ENCODE measurements at places on chromosomes 12 and 14.
A peak's percentile ranks its signal among the peaks of the same experiment; 100 is the strongest.

DNA sequence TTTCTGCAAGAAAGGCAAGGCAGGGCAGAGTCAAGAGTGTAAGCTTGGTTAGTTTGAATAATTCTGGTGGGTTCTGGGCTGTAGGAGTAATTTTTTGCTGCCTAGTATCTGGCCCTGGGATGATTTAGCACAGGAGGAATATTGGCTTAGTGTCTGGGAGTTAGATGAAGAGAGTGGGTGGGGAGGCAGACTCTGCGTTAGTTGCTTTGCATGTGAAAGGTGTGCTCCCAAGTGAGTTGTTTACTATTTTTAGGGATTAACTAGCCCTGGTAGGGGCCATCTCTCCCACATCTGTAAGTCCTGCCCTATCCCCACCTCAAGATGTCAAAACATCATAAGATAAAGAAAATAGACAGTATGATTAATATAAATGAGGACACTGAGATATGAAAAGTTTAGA, 249.7 kb downstream of the LRIG3 start:
- no peak for DNase-seq

DNA sequence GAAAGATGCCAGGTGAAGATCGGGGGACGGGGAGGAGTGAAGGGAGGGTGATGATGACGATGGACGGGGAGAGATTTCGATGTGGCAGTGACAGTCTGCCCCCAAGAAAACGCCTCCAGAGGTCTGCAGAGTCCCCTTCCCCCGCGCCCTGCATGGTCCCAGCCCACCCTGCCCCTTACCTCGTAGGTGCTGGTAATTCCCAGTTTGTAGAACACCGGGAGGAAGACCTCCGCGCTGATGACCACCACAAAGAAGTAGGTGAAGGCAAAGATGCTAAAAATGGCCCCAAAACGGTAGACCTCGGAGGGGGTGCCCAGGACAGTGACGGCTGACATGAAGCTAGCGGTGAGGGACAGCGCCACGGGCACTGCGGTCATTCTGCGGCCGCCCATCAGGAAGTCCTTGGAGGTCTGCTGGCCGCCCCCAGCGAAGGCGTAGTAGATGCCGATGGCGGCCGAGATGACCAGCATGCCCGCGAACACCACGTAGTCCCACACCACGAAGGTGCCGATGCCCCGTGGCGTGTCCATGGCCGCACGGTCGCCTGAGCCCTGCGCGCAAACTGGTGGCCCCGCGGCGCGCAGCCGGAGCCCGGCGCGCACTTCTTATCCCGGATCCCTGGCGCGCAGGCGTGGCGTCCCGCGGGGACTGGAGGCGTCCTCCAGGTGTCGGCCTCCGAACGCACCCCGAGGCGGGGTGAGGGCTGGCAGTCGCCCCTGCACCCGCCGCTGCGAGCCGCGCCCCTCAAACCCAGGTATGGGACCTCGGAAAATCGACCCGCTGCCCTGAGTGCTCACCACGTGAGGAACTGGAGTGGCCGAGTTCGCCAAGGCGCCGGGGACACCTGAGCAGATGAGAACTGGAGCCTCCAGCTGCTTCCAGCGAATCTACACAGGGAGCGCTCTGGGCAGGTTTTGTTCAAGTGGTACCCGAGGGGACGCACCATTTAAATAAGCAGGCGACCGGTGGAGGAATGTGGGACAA, at the start of gene SLC5A8:
Gene SLC5A8 (minus strand): TSS at position 920 of the 984 bp plus-strand sequence. CDS start 390 bp downstream, at position 530.
- DNase-seq: peak; percentile 10

DNA sequence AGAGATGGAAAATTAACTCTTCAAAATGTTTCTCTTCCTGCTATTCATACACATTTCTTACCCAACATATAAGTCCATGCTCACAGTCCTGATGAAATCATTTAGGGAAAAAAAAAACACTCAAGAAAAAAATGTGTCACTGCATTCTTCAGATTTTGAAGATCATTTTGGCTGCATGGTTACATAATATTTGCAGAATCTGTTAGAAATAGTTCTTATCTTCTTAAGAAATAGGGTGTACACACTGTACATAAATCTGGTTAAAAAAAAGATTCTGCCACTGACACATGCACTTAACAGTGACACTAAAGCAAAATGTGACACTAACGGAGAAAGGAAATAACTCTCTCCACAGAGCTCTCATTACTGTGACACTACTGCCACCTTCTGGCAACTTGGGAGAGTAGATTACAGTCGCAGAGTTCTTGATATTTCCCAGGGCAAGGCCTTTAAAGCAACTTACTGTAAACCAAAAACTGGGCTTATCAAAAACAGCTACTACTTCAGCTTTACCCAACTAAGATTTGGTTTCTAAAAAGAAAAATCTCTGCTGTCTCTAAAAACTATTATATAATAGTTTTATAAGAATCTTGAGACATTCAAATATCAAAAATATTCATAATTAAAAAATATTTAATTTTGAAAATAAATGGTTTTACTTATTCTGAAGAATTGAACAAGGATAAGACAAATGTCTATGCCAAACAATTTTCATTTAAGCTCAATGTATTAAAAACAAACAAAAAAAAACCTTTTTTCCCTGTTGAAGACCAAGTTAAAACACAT, 65.0 kb downstream of the SETD3 start:
- peak; percentile 85 for DNase-seq

- no peak for DNase-seq
Observed at GRCh38 chr12:115993737-115994136, 283.8 kb downstream of the MED13L start.

DNA sequence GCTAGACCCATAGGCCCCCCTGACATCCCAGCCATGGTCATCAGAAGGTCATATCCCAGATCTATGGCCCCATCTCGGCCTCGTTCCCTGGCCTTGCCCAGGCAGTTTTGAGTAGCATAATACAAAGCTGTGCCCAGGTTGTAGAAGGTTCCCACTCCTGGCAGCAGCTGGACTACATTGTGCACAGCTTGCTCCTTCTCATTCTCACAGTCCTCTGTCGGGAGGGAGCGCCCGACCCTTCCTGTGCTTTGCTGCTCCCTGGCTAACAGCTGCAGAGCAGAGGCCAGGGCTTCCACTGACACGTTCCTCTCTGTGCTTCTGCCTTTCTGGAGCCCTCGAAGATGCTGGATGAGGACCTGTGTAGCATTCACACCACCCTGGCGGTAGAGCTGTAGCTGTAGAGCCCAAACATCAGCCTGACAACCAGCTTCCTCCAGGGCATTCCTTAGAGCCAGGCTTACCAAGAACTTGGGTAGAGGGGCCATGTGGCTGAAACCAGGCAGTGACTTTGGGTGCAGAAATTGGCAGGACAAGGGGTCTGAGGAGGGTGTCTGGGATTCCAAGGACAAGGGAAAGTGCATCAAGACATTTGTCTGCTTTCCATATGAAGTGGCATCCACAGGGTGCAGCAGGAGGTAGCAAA, 1.0 kb downstream of the APOF start:
- no peak for DNase-seq

- no peak for DNase-seq
Observed at GRCh38 chr12:109881752-109882151, 1.4 kb upstream of the GLTP start.

- DNase-seq: no peak
Observed at GRCh38 chr14:49898485-49898884, 5.6 kb downstream of the ARF6 start.

GRCh38 chr12:46858368-46858767, 32.6 kb upstream of the SLC38A4 start:
- DNase-seq: no peak

DNA sequence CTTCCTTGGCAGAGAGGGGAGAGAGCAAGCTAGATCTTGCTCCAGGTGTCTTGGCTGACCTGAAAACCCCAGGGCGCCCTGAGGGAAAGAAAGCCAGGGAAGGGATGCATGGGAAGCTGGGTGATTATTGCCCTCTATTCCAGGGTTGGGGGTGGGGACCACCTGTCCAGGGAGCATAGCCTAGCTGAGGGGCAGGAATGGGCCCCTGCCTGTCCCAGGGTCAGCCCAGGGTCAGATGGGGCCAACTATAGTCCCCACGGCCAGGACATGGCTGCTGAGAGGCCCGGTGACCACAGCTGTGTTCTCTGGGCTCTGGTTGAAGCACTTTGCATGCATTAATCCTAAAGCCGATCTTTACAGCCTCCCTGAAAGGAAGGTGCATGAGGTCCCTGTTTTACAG, 30.1 kb upstream of the ZFP36L1 start:
- no peak for DNase-seq

GRCh38 chr12:42744539-42745182, 155.1 kb upstream of the PRICKLE1 start:
- DNase-seq: no peak

DNA sequence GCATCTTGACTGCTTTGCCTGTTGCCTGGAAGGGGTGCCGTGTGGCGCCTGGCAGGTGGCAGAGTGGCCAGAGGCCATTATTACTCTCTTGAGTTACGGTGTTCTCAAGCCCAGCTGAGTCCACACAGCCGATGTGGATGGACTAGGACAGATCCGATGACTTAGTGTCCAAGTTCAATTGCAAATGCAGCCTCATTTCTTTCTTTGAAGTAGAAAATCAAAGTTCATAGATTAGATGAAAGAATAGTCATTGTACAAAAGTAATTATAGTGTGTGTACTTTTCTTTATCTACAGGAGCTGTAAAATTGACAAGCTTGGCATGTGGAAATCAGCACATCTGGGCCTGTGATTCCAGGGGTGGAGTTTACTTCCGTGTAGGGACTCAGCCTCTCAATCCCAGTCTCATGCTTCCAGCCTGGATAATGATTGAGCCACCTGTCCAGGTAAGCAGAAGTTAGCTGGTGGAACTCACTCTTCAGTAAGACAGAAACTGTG, 44.7 kb downstream of the ANKRD9 start:
- no peak for DNase-seq

- DNase-seq: peak; percentile 26
Observed at GRCh38 chr14:52494444-52494843, 57.9 kb downstream of the TXNDC16 start.

DNA sequence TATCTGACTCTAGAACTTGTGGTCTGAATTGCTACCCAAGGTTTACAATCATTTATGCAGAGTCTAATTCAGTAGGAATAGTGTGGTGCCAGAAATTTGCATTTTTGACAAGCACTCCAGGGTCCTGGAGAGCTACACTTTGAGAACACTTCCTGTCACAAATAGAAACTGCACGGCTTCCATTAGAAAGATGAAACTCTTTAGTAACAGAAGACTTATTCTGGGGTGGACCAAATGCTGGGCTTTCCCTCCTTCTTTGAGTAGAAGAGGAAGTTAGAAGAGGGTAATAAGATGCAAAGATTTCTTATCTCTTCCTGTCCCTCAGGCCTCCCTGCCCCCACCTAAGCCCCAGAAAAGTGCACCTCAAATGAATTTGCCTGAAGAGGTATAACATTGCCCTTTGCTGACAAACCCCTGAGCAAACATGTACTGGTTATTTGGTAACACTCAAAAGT, 28.4 kb downstream of the DGLUCY start:
- no peak for DNase-seq

- DNase-seq: no peak
Observed at GRCh38 chr14:22910916-22911315, 8.0 kb downstream of the RBM23 start.

DNA sequence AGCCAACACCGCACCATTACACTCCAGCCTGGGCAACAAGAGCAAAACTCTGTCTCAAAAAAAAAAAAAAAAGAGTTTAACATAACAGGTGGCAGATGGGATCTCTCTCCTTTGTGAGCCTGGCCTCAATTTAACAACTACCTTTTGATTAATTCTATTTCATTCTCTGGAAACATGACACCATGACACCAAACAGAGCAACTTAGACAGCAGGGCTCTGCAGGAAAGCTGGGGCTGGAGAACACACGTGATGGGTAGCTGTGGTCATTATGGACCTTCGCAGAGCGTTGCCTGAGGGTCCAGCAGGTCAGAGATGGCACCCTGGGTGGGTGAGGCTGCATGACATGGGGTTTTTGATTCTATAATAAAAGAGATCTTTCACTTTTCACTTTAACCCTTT, 1.7 kb upstream of the DGLUCY start:
- DNase-seq: no peak

DNA sequence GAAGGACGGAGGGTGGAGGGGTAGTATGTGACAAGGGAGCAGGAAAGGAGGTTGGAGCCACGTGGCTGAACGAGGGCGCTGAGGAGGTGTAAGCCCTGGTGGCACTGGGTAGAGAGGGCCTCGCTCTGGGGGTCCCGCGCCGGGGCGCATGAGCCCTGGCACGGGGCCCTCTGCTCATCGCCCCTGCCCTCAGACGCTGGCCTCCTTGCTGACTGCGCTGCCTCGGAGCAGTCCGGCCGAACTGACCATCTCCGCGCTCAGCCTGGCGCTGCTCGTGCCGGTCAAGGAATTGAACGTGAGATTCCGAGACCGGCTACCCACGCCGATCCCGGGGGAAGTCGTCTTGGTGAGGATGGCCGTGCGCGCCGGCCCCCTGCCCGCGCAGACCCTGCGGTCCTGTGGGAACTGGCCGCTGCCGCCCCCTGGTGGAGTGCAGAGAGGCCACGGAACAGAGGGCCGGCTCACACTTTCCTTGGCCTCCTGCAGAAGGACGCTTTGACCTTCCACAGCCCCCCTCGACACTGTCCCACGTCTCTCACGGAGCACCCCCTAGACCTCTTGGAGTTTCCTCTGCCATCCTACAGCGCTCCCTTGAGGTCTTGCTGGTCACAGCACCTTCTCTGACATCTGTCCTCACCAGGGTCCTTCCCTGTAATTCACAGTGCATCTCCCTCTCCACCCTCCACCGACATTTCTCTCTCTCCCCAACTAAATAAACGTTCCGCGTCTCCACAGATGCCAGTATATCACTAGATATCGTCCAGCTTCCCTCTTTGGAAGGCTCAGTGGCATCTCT, 10.5 kb downstream of the ARHGEF25 start:
- peak; percentile 25 for DNase-seq

DNA sequence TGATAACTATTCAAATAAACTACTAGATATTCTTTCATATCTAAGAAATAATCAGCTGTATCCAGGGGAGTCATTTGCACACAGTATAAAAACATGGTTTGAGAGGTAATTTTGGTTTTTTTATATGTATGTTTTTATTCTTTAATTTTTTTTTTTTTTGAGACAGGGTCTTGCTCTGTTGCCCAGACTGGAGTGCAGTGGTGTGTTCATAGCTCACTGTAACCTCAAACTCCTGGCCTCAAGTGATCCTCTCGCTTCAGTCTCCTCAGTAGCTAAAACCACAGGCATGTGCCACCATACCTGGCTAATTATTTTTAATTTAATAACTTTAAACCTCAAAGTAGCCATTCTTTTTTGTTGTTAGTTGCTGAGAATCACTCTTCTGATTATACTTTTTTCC, 1.8 kb downstream of the PRORP start:
- DNase-seq: no peak

- no peak for DNase-seq
Observed at GRCh38 chr14:82587226-82587625, 1053.6 kb upstream of the SEL1L start.

DNA sequence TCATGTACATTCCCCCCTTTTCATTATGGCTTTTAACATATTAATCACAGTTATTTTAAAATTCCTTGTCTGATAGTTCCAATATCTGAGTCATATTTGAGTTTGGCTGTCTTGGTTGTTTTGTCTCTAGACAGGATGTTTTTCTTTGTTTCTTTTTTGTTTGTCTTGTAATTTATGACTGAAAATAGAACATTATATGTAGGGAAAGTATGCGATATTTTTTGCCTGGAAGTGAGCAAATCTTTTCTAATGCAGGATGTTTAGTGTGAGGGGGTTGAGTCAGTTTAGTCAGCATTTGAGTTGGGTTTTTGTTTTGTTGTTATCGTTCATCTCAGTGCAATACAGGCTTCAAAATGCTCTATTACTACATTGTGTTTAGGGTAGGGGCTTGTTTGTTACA, 239.7 kb downstream of the SNAPC1 start:
- no peak for DNase-seq

- peak; percentile 94 for DNase-seq
Observed at GRCh38 chr12:95674163-95674562, 116.4 kb downstream of the NTN4 start.
